ENCODE measurements at places on chromosomes 1 and 21.

- no peak for DNase-seq
Observed at GRCh38 chr1:184020855-184021254, 16.7 kb downstream of the COLGALT2 start.

DNA sequence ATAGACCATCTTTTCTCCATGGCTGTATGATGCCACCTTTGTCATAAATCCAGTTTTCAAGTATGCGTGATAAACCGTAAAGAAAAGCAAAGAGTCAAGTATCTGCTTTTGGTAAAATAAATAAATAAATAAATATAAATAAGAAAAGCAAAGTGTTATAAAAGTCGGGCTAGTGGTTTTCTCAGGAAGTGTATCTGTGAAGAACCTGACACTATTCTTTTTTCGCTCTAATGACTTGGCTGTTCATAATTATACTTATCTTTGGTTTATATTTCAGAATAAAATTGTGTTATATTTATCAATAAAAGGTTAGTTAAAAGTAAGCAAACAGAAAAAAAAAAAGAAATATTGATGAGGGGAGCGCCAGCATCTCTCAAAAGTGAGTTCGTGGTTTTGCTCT lies 594 bp upstream of the EXO5 start:
- DNase-seq = no peak

DNA sequence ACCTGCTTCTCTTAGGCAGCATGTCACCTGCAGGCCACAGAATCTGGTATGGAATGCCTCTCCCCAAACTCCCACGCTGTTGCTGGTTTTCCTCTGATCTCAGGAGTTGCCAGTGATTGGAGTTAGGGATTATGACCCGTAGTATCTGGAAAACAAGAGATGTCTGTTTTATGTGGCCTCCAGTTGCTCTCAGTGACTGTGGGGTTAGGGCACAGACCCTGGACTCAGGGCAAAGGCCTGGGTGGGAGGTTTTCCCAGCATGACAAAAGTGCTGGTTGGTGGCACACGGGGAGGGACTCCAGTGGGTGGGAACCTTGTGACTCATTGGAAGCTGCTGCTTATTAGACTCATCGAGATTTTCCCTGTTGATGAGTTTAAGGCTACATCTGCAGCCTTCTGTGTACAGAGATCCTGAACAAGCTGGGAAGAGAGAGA lies at the start of gene NR1I3:
Gene NR1I3, minus strand, starts transcription at position 165 of the 435 bp plus-strand sequence. CDS start 1,638 bp downstream, outside the sequence.
- no peak for DNase-seq

DNA sequence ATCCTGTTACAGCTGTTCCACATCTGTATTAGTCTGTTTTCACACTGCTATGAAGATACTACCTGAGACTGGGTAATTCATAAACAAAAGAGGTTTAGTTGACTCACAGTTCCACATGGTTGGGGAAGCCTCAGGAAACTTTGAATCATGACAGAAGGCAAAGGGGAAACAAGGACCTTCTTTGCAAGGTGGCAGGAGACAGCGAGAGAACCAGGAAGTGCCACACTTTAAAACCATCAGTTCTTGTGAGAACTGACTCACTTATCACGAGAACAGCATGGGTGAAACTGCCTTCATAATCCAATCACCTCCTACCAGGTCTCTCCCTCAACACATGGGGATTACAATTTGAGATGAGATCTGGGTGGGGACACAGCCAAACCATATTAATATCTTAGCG lies 110.3 kb upstream of the TRABD2B start:
- no peak for DNase-seq

DNA sequence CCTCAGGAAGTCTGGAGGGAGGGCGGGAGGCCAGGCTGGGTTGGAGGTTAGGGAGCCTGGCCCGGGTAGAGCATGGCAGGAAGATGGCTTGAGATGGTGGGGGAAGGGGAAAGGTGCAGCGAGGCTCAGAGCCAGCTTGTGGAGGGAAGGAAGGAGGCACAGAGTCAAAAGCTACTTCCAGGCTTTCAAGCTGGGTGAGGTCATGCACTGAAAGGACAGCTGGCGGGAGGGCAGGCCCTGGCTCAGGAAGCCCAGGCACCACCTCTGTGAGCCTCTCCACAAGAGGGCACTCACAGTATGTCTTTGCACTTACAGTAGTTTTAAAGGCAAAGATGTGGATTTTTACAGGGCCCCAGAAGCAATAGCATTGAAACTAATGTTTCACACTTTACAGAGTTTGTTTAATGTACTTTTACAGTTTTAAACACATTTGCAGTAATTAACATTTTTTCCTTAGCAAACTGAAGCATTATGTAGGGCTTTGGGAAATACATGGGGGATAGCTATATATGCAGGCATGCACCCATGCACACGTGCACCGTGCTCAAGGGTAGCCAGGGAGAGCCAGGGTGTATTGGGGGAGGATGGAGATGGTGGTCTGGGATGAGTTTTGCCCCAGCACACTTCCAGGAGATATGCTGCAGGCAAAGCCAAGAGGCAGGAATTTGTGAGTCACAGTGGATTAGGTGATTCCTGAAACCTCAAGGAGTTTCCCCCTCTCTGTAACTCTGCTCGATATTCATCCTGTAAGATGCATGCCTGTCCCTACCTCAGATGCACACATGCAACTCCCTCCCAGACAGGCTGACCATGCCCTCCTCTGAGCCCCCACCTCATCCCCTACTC lies 6.1 kb upstream of the ADAM15 start:
- peak; percentile 82 for DNase-seq

DNA sequence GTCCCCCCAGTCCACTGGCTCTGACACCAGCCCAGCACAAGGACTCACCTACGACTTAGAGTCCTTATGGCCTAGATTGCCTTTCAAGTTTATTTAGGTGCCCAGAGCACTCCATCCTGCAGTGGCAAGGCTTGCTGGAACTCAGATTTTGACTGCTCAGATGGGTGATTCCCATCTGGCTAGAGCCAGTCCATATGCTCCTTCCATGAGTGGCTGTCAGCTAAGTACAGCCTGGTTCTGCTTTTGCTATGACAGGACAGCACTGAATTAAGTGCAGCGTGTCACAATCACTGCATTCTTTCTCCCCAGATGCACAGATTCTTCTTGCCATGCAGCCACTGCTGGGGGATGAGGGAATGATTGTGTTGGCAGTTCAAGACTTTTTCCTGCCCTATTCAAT lies 43.8 kb downstream of the GPR52 start:
- no peak for DNase-seq

DNA sequence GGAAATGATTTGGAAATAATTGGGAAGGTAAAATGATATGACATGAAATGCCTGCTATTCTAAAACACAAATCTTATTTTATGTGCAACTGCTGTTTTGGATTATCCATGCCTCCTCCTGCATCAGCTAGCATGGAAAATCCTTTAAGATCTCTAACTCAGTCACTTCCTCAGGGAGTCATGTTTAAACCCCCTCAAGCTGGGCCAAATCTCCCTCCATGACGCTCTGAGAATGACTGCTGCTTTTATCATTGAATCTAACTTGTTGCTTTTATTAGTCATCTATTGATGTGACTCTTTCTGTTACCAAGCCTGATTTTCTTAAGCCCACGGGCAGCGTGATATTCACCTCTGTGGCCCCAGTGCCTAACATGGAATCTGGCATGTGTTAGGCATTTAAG lies 324.8 kb downstream of the DISC1 start:
- DNase-seq = no peak

GRCh38 chr1:189607477-189608096 lies 870.1 kb downstream of the BRINP3 start:
- DNase-seq = no peak

GRCh38 chr1:163981500-163982030 lies 577.4 kb upstream of the PBX1 start:
- no peak for DNase-seq

DNA sequence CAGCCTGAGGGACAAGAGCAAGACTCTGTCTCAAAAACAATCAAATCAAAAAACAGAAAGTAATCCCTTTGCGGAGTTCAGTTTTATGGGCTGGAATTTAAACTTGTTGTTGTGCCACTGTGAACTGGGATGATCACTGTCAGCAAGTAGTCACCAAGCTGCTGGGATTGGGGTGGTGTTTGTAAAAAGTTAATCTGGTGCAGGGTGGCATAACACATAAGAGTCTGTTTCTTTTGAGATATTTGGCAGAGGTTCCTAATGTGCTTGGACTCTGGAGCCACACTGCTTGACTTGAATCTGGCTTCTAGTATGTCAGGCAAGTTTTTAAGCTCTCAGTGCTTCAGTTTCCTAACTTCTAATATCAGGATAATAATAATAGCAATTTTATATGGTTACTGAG lies 6.6 kb downstream of the CLIC4 start:
- DNase-seq = no peak

DNA sequence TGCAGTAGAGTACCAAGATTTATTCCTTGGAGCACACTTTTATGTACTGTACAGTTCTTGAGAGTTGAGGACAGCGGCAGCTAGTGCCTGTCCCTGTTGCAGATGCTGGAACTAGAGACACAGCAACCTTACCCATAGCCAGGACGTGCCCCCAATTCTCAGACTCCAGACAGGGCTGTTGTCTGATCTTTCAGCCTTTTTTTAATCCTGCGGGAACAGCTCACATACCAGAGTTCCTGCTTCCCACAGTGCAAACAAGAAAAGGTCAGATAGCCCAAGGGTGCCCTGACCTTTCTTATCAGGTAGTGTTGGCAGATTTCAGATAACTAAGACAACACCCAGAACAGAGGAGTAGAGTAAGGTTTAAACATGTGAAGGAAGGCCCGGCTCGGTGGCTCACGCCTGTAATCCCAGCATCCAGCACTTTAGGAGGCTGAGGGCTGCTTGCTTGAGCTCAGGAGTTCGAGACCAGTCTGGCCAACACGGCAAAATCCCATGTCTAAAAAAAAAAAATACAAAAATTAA lies 78.5 kb downstream of the DOP1B start:
- no peak for DNase-seq

DNA sequence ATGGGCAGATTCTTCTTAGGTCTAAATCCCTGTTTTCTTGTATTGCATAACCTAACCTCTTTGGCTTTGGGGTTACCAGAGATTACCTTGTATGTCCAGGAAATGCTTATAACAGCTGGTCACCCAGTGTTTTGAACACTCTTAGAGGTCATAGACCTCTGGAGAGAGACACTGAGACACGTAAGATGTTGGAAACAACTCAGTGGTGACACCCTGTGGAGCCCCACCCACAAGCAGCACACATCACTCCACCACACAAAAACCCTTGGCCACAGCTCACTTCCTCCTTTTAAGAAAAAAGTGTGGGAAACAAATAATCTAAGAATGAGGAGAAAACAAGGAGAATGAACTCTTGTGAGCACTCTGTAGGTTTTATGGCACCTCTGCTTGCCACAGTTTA lies 26.3 kb upstream of the CYP4B1 start:
- DNase-seq = no peak

GRCh38 chr1:85093644-85094043 lies 45.3 kb upstream of the MCOLN3 start:
- DNase-seq = no peak

GRCh38 chr21:43882952-43883545 lies 18.0 kb downstream of the AGPAT3 start:
- DNase-seq = no peak

GRCh38 chr1:230195199-230195598 lies 128.2 kb downstream of the GALNT2 start:
- DNase-seq = no peak

DNA sequence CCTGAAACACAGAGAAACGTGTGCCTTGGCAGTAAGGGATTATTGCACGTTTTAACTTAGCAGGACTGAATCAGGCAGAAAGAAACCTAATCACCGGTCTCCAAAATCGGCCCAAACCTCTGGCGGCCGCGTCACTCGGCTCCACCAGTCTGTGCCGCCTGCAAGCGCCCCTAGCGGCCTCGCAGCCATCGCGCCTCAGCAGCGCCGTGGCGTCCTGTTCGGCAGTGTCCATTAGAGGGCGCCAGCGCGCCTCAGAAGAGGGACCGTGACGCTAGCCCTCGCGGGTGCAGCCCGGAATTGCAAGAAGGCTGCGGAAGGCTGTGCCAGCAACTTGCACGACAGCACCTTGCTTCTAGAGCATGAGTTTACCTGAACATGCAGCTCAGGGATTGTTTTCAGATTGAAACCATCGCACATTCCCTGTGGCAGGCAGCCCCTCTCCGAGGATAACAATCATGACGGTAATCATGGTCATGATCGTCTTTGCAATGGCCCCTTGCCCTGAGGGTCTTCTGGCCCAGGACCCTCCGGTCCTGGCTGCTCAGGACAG lies 164.4 kb downstream of the TRIM33 start:
- DNase-seq = peak; percentile 98

DNA sequence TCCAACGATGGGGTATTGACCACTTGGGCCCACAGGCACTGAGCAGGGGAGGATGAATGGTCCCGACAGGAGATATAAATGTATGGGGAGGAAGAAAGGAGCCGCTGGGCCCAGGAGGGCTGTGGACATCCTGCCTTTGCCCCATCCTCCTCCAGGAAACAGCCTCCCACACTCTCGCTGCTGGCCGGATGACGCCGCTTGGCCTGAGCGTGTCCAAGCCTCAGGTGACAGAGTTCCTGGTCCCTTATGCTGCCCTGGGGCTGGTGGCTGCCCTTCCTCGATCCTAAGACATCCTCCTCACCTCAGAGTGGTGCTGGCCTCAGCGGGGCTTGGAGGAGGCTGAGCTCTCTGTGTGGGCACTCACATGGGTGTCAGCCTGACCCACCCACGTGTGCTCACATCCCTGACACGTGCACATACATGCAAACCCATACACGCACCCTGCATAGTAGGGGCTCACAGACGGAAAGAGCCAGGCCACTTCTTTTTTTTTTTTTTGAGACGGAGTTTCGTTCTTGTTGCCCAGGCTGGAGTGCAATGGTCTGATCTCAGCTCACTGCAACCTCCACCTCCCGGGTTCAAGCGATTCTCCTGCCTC lies 5.9 kb upstream of the SERINC2 start:
- DNase-seq = no peak

GRCh38 chr1:185813401-185813979 lies 79.3 kb downstream of the HMCN1 start:
- no peak for DNase-seq

GRCh38 chr21:17693801-17694200 lies 81.1 kb upstream of the BTG3 start:
- no peak for DNase-seq

DNA sequence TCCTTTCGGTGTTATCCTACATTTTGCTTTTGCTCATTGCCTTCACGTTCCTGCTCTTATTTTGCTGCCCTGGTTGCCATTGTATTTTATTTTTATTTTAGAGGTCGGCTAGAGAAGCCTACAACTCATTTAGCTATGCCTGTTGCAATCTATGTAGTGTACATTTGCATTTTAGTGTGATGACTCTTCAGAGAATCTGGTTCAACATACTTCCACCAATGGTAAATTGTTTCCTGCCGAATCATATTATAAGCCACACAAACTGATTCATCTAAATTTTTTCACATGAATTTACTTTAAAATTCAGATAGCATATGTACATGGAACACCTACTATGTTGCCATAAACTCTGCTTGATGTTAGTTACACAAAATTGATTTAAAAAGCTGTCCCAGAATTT lies 1596.9 kb downstream of the PLA2G4A start:
- DNase-seq = no peak

DNA sequence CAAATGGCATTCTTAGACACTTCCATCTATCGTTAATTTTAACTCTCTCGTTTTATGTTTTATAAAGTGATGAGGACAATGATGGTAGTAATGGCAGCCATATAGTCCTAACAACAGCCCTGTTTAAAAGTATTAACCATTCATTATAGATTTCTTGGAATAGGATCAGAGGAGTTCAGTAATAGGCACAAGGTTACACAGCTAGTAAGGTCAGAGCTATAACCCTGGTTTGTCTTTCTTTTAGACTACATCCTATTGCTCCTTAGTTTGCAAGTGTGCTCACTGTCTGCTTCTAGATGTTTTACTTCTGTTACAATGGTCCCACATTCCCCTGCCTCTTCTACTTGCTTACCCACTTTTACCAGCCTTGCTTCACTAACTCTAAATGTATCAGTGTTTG lies 50.9 kb downstream of the TLCD4 start:
- DNase-seq = no peak

Measured in sciatic nerve (tissue), 2 donors.